ENCODE measurements at places on chromosomes 3 and 15. TPM values are rescaled to one million over a fixed set of nuclear protein-coding genes. Genes with fewer than 3 reads are reported as not detected.

The SIDT1 gene
- 0.15 TPM for total RNA-seq

The CCR3 gene
- not detected for total RNA-seq

The NUP210 gene
- 4.4 TPM for total RNA-seq

- DNase-seq: no peak
Observed at GRCh38 chr15:42157381-42157780, 945 bp upstream of the PLA2G4F start.

- DNase-seq: no peak
Observed at GRCh38 chr3:64067506-64068346, 44.4 kb upstream of the PSMD6 start.

- DNase-seq: no peak
Observed at GRCh38 chr3:365268-365667, 168.7 kb downstream of the CHL1 start.

GRCh38 chr3:14175383-14176037 lies 2.9 kb downstream of the XPC start:
- DNase-seq: no peak

- DNase-seq: no peak
Observed at GRCh38 chr15:39132954-39133600, 447.8 kb upstream of the THBS1 start.

The PLA2G4E gene
- total RNA-seq: not detected

The RETNLB gene
- total RNA-seq: not detected

DNA sequence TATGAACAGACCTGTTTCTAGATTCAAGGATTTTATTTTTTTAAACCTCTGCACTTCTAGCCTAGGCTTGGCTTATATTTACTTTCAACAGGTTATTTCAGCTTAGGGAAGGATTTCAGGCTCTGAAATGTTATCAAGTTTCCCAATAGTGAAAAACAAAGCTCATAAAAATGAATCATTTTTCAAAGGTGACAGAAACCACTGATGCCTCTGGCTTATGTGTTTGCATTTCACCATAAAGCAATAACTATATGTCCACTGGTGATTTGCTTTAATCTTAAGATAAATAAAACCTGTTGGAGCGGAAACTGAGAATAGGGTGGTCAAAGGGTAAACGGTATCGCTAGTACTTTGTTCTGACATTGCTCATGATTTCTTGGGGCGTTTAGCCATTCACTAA lies 141.2 kb upstream of the LRIG1 start:
- DNase-seq: no peak

The LRRC15 gene
- 0.08 TPM for total RNA-seq

The ALDH1L1 gene
- 24.0 TPM for total RNA-seq

GRCh38 chr3:192042116-192042515 lies 581.2 kb downstream of the PYDC2 start:
- DNase-seq: no peak

- no peak for DNase-seq
Observed at GRCh38 chr15:87354661-87355410, 901.7 kb downstream of the NTRK3 start.

GRCh38 chr3:47365213-47366153 lies 15.3 kb upstream of the PTPN23 start:
- DNase-seq: no peak

DNA sequence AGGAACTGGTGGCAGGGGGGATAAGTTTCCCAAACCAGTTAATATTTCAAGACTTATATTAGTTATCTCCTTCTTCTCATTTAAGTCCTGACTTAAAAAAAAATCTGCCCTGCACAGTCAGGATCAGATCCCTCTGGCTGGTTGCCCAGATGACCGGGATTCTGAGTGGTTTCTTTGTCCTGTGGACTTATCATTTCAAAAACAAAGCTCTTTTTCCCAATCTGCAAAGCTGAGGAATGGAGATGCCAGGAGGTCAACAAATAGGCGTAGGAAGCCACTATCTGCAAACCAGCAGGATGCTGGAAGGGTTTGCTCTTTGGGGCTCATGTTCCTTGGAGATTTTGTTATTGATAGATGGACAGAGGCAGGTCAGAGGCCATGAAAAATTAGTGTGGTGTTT lies 5.8 kb downstream of the C3orf20 start:
- no peak for DNase-seq

The DAZL gene
- not detected for total RNA-seq

GRCh38 chr15:57655809-57656208 lies 50.7 kb upstream of the POLR2M start:
- no peak for DNase-seq

GRCh38 chr3:141798448-141798845 lies 35.2 kb downstream of the GRK7 start:
- no peak for DNase-seq

The MAPKBP1 gene
- total RNA-seq: 10.5 TPM

The IMPG2 gene
- total RNA-seq: 0.43 TPM

Measured in right atrium auricular region (tissue), 2 donors.